Adrenal gland (tissue), 19 donors: ENCODE measurements at places on chromosomes 3 and 15.

GRCh38 chr3:3927198-3927597, 128.0 kb downstream of the LRRN1 start:
- DNase-seq, result no peak

DNA sequence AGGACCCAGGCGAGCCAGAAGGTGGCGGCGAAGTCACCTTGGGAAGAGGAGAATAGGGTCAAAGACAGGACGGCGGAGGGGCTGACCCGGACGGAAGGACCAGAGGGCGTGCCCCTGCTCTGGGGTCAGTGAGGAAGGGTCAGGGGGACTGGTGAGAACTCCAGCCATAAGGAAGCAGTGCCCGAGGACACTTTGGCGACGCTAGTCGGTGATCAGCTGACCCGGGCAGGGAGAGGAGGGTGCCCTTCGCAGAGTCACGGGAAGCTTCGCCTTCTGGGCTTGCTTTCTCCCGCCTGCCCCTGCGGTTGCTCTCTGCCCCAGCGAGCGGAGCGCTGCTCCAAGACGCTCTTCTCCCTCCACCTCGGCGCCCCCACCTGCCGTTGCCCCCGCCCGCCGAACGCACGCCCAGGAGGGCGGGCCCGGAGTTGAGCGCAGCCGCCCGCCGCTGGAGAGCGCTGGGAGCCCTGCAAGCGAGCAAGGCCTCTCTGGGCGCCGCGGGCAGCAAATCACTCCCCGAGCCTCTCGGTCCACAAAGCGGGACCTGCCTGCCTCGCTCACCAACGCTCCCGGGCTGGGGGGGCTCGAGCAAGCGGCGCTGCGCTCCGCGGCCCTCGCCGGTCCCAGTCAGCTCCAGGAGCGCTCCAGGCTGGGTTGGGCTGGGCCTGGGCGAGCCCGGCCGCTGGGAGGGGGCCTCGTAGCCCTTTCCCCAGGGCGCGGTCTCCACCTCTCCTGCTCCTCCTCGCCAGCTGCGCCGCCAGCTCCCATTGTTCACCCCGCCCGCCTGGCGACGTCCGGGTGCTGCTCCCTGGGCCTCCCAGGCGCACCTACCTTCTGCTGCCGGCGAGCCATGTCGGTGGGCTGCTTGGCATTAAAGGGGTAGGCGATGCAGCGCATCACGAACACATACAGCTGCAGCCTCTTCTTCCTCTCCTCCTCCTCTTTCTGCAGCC, 1.2 kb downstream of the CADPS start:
- peak; percentile 18 for DNase-seq

GRCh38 chr3:194395212-194395611, 3.9 kb downstream of the GP5 start:
- DNase-seq, result no peak

DNA sequence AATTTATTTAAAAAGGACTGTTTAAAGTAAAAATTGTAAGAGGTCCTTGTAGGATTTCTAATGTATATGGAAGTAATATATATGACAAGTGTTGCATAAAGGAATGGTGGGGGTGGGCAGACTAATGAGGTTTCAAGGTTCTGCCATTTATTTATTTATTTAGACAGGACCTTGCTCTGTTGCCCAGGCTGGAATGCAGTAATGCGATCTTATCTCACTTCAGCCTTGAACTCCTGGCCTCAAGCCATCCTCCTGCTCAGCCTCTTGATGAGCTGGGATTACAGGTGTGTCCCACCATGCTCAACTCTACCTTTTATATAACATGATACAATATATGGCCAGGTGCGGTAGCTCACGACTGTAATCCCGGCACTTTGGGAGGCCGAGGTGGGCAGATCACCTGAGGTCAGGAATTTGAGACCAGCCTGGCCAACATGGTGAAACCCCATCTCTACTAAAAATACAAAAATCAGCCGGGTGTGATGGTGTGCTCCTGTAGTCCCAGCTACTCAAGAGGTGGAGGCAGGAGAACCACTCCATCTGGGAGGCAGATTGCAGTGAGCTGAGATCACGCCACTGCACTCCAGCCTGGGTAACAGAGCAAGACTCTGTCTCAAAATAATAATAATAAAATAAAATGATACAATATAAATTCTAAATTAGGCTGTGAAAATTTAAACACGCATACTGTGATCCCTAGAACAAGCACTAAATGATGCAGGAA, 33.8 kb upstream of the IGF2BP2 start:
- DNase-seq, result no peak

DNA sequence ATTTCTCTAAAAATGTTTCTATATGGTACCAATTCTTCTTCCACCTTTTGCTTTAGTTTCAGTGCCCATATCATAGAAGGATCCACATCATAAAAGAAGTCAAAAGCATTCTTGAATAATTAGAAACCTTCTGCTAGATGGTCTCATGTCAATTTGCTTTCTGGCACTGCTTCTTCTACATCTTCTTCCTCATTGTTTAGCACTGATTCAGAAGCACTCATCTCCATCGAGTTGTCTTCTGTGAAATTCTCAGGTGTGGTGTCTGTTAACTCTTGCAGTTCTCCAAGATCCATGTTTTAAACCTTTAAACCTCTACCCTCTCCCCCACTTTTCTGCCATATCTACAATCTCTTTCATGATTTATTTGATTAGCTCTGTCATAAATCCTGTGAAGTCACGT, 154.8 kb downstream of the WDR76 start:
- DNase-seq, result no peak

DNA sequence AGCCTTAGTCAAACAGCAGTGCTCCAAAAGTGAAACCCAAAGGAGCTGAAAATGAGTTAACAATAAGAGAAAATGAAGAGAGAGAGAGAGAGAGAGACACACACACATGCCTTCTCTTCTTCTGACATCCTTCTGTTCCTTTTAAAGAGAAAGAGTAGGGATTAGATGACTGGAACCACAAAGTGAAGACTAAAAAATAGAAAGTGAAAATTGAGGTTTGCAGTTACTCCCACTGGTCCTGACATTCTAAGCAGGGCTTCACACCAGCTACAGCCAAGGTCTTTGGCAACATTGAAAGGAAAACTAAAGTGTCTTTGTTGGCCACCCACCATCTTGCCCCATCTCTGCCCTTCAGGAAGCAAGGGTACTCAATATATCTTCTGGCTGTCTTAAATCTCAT, 59.2 kb downstream of the USP50 start:
- DNase-seq, result no peak
